ENCODE measurements at places on chromosomes 11 and 22. TPM values are rescaled to one million over a fixed set of nuclear protein-coding genes. Genes with fewer than 3 reads are reported as not detected.

DNA sequence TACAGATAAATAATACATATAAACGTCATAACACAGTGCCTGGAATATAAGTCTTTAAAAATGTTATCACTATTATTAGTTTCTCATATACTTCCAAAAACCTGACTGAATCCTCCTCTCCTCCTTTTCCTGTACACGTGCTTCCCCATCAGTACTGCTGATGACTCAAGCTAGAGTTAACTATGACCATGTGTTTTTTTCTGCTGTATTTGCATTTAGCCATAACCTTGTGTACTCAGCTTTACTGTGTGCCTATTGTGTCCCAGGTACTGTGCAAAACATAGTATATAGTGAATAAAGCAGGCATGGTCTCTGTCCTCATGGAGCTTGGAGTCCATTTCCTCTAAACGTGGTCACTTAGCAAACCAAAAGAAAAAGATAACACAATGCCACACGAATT lies 56.5 kb upstream of the ARHGAP32 start:
- DNase-seq: no peak

GRCh38 chr22:49035818-49036457 lies 791.7 kb downstream of the BRD1 start:
- no peak for DNase-seq

IL18 gene
- polyA plus RNA-seq: 0.40 TPM

DNA sequence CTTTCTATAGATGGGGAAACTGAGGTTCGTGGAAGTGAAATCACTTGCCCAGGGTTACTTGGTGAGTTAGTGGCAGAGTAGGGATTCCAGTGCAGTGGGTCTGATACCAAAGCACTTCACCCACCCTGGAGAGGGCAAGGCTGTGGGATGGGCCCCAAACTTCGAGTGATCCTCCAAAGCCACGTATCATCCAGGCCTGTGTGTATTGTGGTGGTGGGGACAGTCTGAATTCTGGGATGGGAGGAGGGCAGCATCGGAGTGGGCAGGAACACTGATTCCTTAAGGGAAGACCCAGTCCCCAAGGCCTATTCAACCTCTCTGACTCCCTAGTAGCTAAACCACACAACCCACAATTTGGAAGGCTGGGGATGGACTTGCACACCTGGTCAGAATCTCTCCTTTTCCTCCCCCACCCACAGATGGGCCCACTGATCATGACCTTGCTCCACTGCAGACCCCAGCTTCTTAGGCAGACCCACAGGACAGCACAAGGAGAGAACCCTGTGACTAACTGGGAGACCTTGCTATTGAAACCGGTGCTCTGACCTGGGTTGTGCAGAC lies 11.5 kb downstream of the TMPRSS13 start:
- DNase-seq: no peak
